Stimulated activated CD8-positive, alpha-beta memory T cell treated with anti-CD3 and anti-CD28 coated beads, Interleukin-4, amount 100 ng/mL, for 1 hour (primary cell): ENCODE measurements at places on chromosomes 6 and 20.

- DNase-seq, result no peak
Observed at GRCh38 chr20:33373735-33374605, 27.3 kb downstream of the CDK5RAP1 start.

GRCh38 chr20:3818155-3819151 lies 1.9 kb upstream of the AP5S1 start:
- no peak for DNase-seq

GRCh38 chr20:60802676-60803075 lies 449.4 kb upstream of the CDH4 start:
- DNase-seq, result no peak

- no peak for DNase-seq
Observed at GRCh38 chr6:156163311-156163710, 613.9 kb upstream of the ARID1B start.

DNA sequence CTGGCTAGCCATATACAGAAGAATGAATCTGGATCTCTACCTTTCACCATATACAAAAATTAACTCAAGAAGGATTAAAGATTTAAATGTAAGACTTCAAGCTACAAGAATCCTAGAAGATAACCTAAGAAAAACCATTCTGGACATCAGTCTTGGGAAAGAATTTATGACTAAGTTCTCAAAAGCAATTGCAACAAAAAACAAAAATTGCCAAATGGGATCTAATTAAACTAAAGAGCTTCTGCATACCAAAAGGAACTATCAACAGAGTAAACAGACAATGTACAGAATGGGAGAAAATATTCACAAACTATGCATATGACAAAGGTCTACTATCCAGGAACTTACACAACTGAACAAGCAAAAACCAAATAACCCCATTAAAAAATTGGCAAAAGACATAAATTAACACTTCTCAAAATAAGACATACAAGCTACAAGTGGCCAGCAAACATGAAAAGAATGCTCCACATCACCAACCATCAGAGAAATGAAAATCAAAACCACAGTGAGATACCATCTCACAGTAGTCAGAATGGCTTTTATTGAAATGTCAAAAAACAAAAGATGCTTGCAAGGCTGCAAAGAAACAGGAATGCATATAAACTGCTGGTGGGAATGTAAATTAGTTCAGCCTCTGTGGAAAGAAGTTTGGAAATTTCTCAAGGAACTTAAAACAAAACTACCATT lies 66.8 kb upstream of the RSPO3 start:
- DNase-seq, result no peak

DNA sequence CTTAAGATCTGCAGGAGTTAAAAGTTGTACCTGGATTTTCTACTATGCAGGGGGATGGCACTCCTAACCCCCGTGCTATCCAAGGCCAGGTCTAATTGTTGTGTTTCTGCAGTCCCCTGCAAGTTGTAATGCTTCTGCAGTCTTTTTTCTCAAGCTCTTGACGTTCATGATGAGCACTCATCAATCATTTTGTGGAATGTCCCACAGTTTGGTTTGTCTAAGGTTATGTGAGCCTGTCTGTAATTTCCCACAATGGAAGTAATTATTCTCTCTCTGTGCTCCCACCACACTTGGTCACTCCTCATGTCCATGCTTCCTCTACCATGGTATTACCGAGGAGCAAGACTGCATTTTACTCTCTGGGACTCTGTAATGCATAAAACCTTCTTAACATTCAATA lies 107.6 kb upstream of the SSTR4 start:
- DNase-seq, result no peak

DNA sequence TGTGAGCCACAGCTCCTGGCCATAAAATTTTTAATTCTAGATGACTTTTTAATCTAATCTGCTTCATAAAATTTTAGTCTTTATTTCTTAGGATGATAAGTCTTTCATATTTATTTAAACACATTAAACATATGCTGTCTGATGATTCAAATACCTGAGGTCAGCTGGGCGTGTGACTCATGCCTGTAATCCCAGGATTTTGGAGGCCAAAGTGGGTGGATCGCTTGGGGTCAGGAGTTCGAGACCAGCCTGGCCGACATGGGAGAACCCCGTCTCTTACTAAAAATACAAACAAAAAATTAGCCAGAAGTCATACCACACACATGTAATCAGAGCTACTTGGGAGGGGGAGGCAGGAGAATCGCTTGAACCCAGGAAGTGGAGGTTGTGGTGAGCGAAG lies 53.1 kb downstream of the RBM24 start:
- no peak for DNase-seq

DNA sequence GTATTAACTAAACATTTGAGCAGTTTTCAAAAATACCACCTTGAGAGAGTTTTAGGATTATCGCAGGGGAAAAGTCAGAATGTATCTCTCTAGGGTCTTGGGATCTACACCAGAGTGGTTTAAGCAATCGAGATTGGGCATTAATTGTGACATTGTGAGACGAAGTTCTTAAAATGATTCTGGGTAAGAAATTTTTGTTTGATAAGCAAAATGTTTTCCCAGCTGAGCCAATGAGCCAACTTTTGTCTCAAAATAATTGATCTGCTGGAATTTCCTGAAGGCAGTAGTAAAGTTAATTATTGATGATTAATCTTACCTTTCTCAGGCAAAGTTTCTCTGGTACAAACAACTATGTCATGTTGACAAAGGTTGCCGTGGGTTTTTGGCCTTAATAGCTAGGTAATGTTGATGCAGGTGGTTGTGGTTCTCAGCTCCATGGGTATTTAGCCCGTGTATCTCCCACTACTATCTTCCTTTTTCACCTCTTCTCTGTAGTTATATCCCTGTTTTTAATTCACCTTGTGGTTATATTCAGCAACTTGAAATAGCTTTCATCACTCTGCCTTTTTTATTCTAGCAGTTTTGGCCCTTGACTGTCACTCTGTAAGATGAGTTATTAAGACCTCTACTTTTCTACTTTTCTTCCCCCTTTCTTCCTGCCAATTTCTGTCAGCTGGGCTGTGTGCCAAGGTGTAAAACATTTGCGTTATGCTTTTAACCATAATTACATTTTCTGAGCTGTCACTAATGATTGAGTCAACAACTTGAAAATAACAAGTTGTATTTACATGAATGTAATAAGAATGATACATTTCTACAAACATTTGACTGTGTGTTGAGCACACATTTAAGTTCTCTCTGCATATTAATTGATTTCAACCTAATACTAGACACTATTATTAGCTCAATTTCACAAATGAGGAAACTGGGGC lies 368.3 kb upstream of the BTBD3 start:
- no peak for DNase-seq
